ENCODE measurements at places on chromosomes 2 and 18. TPM values are rescaled to one million over a fixed set of nuclear protein-coding genes. Genes with fewer than 3 reads are reported as not detected.

DNA sequence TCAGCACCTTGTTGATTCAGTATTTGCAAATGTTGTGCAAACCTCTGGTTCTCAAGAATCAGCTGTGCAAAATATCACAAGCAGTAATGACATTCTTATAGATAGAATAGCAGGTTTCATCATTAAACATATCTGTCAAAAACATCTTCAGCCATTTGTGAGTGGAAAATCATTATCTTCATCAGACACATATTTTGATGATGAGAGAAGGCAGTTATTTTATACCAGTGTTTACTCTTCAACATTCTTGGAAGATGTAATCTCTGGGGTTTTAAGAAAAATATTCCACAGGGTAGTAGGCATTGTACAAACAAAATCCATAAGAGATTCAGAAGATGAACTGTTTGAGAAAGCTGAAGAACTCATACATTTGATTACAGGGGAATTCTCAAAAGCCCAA is 64.3 kb downstream of the FSIP2 start:
- H3K4me3 ChIP-seq: no peak overlapping the region
- H3K4me1 ChIP-seq: no peaks in the 10 kb centered on the region
- H3K27me3 ChIP-seq: no peaks in the 10 kb centered on the region
- DNase-seq: no peak
- no peaks in the 10 kb centered on the region for H3K36me3 ChIP-seq

- no peak for DNase-seq
- H3K4me1 ChIP-seq: peaks cover 18% of the 10 kb centered on the region
- no peaks in the 10 kb centered on the region for H3K36me3 ChIP-seq
- peak overlapping the region; percentile 27 for H3K27ac ChIP-seq
- no peak overlapping the region for H3K4me3 ChIP-seq
Observed at GRCh38 chr18:58615140-58616132, 13.5 kb downstream of the ALPK2 start.

DNA sequence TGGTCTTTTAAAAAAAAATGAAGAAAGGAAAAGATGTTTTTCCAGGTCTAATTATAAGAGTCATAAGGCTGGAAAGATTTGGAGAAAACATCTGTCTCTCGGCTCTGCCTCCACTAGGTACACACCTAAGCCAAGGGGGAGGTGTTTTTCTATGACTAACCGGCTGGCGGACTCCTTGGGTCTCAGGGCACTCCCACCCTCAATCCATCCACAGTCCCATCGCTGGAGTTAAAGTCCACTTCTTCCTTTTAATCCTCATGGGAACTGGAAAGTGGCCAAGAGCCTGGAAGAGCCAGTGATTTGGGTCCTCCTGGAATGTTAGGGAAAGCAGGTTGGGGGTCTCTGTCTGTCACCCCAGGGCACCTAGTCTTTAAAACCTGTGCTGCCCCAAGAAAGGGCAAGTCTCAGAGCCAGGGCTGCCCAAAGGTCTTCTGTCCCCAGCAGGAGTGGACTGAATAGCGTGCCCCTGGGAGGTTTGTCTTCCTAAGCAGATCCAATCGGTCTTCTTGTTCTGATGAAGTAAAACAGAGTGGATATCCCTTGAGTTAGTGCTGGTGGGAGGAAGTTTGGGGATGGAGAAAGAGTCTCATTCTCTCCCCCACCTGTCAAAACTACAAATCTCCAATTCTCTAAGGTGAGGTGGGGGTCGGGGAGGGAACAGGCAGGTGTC is 66.4 kb downstream of the MCFD2 start:
- DNase-seq: no peak
- H3K27ac ChIP-seq: peak overlapping the region; percentile 89
- H3K36me3 ChIP-seq: no peaks in the 10 kb centered on the region

- no peak for DNase-seq
- H3K4me3 ChIP-seq: no peak overlapping the region
- no peaks in the 10 kb centered on the region for H3K36me3 ChIP-seq
- no peaks in the 10 kb centered on the region for H3K4me1 ChIP-seq
- no peak overlapping the region for H3K27ac ChIP-seq
Observed at GRCh38 chr2:86186431-86186830, 8.8 kb downstream of the IMMT start.

DNA sequence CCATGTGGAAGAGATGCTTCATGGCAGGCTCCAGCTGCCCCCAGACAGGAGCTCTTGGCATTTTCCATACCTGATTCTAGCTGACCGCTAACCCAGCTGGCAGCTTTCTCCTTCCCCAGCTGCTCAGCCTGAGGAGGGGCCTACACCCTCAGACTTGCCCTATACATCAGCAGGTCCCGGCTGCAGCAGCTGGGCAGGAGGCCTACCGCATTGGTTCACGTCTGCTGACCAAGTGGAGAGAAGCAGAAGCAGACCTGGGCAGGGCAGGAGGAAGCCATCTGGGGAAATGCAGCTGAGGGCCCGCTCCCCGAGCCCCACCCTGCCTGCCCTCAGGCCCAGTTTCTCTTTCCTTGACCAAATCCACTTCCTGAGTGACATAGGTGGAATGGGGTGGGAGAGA is 50.7 kb downstream of the LBH start:
- DNase-seq: no peak
- no peaks in the 10 kb centered on the region for H3K36me3 ChIP-seq
- H3K4me1 ChIP-seq: no peaks in the 10 kb centered on the region
- no peaks in the 10 kb centered on the region for H3K27me3 ChIP-seq
- H3K27ac ChIP-seq: no peak overlapping the region
- H3K4me3 ChIP-seq: no peak overlapping the region

- no peaks in the 10 kb centered on the region for H3K4me1 ChIP-seq
- no peaks in the 10 kb centered on the region for H3K36me3 ChIP-seq
- DNase-seq: no peak
- H3K27ac ChIP-seq: no peak overlapping the region
- H3K27me3 ChIP-seq: no peaks in the 10 kb centered on the region
- H3K4me3 ChIP-seq: no peak overlapping the region
Observed at GRCh38 chr2:100670232-100670631, 107.4 kb downstream of the PDCL3 start.

GRCh38 chr18:48841381-48842258 is 109.1 kb downstream of the SMAD7 start:
- H3K4me3 ChIP-seq: no peak overlapping the region
- peaks cover 4% of the 10 kb centered on the region for H3K4me1 ChIP-seq
- no peaks in the 10 kb centered on the region for H3K36me3 ChIP-seq
- H3K27ac ChIP-seq: peak overlapping the region; percentile 77
- DNase-seq: no peak

- no peak overlapping the region for H3K4me3 ChIP-seq
- no peaks in the 10 kb centered on the region for H3K27me3 ChIP-seq
Observed at GRCh38 chr2:180000434-180000833, 6.7 kb downstream of the CWC22 start.

- no peak overlapping the region for H3K27ac ChIP-seq
- no peaks in the 10 kb centered on the region for H3K27me3 ChIP-seq
- H3K4me3 ChIP-seq: no peak overlapping the region
- DNase-seq: no peak
- H3K4me1 ChIP-seq: no peaks in the 10 kb centered on the region
Observed at GRCh38 chr2:214706986-214707385, 102.5 kb downstream of the BARD1 start.

GRCh38 chr2:111071600-111072171 is 49.0 kb upstream of the BCL2L11 start:
- no peaks in the 10 kb centered on the region for H3K27me3 ChIP-seq
- no peak for DNase-seq

- no peaks in the 10 kb centered on the region for H3K36me3 ChIP-seq
- H3K27me3 ChIP-seq: no peaks in the 10 kb centered on the region
- no peak overlapping the region for H3K4me3 ChIP-seq
- H3K27ac ChIP-seq: no peak overlapping the region
- no peak for DNase-seq
- no peaks in the 10 kb centered on the region for H3K4me1 ChIP-seq
Observed at GRCh38 chr18:32937066-32937465, 164.2 kb upstream of the KLHL14 start.

The COL4A3 gene
- 2.5 TPM for total RNA-seq

The ALK gene
- 0.19 TPM for total RNA-seq

The POTEC gene
- not detected for total RNA-seq

Data from esophagus squamous epithelium (tissue), 5 donors.